ENCODE measurements at places on chromosomes 16 and 17. TPM values are rescaled to one million over a fixed set of nuclear protein-coding genes. Genes with fewer than 3 reads are reported as not detected.
A peak's percentile ranks its signal among the peaks of the same experiment; 100 is the strongest.

GRCh38 chr17:48583708-48584222, 5.6 kb upstream of the HOXB4 start:
- DNase-seq = no peak

GCGR gene
- total RNA-seq = not detected

ARL5C gene
- total RNA-seq = 0.25 TPM

DLX3 gene
- total RNA-seq = 0.10 TPM

MAF gene
- 21.8 TPM for total RNA-seq

ERAL1 gene
- total RNA-seq = 74.1 TPM

DNA sequence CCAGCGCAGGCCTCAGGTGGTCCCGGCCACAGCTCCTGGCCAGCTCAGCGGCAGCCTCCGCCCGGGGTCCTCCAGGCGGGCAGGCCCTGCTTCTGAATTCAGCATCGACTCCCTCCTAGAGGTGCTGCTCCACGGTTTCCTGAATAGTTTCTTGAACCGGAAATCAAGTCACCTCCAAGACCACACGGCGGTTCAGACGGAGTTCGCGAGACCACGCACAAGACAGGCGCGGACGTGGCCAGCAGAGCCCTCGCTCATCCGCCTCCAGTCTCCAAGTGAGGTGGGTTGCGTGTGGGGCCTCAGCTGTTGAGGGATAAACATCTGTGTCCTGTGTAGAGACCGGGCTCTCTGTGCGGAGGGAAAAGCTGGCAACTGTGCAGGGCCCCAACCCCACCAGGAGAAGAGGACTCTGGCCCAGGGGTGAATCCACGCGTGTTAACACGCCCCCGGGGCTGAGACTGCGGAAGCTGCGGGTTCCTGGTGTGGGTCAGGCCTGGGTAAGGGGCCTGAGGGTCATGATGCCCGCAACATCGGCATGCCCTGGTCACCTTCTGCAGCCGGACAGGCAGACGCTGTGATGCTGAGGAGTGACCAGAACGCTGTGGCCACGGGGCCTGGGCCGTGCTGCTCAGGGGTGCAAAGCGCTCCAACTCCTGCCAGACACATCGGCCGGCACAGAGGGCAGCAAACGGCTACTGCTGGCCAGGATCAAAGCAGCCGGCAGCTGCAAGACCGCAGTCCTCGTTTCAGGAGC, 55.0 kb upstream of the METRNL start:
- DNase-seq = no peak

- no peak for DNase-seq
These were observed 100.1 kb upstream of the TOB1 start for GRCh38 chr17:50966163-50966666.

DNA sequence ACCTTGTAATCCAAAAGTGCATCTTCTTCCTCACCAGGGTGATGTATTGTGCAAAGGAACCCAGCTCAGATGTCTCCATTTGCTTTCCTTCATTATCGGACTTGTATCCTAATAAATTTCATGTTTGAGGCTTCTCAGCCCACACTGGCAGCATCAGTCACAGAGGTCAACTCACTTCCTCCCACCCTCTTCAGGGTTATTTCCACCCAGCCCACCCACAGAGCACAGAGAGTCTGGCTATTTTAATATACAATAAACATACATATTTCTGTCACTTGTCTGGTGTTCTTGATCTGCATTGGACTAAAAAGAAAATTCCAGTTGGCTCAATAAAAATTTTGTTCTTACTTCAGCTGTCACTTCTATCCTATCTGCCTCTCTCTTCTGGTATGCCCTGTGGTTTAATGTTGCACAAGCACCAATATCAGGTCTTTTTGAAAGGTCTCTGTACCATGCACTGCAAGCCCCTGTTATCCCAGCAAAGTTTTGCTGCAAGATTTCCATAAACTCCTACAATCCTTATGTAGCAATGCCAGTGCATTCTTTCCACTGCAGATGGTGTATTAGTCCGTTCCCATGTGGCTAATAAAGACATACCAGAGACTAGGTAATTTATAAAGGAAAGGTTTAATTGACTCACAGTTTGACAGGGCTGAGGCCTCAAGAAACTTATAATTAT, 201.8 kb downstream of the CDH11 start:
- no peak for DNase-seq

GRCh38 chr17:7889166-7889955, 772 bp downstream of the CHD3 start:
- DNase-seq = peak; percentile 64

All from activated naive CD4-positive, alpha-beta T cell treated with anti-CD3 and anti-CD28 coated beads, Interleukin-2, amount 50 U/mL, for 72 hours (primary cell).